Suppressor macrophage treated with lipopolysaccharide for 4 hours (primary cell): ENCODE measurements at places on chromosomes 1 and 21.

GRCh38 chr1:39051956-39052355, 25.8 kb downstream of the NDUFS5 start:
- DNase-seq = no peak

DNA sequence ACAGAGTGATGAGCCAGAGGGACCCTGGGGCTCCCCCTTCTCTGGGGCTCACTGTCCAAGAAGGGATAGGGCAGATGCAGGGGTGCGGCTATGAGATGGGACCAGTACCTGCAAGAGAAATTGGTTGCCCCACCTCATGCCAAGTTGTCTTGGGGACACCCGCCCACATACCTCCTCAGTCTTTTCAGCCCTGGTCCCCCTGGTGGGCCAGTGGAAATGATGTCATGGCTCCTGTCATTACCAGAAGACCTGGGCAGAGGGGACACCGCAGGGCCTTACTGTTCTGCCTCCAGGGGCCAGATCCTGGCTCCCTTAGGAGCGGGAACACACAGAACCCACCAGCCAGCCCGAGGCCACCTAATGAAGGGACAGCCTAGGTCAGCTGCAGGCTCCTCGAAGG, 63.2 kb downstream of the CDK18 start:
- DNase-seq = no peak

- no peak for DNase-seq
Observed at GRCh38 chr1:7857985-7858384, 5.1 kb upstream of the UTS2 start.

- DNase-seq = no peak
Observed at GRCh38 chr1:230359992-230360668, 66.0 kb downstream of the PGBD5 start.

DNA sequence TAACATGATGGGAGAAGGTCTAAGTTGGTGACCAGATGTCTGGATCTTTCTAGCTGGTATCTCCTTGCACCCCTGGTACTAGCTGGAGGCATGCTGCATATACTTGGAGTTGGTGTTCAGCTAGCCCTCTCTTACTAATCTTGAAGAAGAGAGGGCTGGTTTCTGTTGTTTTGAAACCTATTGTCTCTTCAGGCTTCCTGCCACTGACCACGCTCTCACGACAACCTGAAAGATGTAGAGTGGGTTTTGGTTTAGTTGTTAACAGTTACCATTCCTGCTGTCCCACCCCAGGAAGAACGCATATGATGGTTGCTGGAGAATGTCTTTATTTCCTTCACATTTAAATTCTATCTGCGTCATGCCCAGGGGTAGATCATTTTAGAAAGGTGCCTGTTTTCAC, 3.6 kb downstream of the MAN1C1 start:
- no peak for DNase-seq

DNA sequence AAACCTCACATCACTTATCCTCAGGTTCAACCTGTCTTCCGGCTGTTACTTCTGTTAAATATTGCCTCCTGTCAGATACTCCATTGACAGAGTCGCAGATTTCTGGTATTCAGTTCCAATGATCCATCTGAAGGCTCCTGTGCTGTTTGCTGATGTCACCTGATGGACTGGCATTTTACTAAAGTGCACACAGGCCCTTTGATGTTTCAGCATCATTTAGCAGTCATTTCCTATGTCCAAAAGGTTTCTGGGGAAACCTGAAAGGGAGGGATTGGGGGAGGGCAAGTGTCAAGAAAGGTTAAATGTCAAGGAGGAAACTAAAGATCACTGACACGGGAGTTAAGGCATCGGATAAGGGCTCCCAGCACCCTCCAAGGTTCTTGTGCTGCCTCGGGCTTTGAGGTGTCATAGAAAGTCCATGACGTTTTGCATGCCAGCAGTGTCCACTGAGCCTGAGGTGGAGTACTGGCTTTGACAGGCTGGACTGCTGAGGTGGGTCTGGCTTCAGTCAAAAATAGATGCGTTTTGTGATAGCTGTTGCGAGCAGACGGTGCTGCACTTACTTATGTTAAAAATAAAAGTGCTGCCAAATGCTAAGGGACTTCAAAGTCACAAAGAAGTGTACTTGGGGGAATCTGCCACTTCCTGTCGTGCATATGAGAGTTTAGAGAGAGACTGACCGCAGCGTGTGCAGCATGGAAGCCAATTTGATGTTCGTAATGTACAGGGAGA, 30.8 kb downstream of the XCL2 start:
- no peak for DNase-seq

DNA sequence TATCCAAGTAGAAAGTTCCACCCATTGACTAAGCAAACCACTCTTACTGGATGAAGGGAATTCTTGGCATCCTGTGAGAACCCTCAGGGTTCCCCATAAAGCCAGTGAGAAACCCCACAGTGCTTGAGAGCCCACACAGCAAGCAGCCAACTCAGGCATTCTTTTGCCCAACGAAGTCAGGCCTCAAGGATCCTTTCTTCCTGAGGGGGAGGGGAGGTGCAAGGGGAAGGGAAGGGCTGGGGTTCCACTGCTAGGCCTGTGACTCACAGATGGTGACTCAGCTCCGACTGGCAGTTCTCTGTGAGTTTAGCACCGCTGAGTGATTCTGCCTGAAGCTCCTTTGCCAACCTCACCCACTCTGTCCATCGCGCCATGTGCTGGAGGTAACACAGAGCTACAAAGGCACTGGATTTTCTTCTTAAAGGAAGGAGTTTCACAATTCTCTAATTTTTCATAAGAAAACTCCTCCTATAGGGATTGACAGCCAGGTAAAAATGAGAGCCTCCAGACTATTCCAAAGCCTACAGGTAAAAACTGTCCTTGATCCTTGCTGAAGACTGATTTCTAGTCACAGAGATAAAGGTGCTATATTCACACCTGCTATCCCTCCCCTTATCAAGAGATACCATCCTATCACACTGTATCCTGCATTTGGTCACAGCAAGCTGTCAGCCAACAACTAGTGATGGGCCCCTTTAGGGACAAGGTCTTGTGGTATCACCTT, 4.8 kb downstream of the ENO1 start:
- peak; percentile 95 for DNase-seq

- no peak for DNase-seq
Observed at GRCh38 chr1:241275981-241276380, 81.0 kb downstream of the RGS7 start.

DNA sequence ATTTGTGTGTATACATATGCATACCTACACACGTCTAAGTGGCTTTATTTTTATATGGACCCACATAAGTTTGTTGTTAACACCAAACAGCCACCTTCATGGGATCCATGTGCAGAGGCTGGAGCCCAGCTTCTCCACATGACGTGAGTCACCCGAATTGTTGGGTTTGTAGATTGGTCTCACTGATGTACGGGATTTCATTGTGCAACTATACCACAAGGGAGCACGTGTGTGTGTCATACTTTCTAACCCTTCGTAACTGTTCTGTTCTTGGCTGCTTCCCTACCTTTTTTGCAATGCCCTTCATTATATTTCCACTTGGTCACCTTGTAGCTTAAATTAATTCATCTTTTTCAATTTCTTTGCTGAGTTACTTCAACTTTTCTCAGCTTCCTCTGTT, 21.0 kb downstream of the SPRTN start:
- DNase-seq = peak; percentile 86

DNA sequence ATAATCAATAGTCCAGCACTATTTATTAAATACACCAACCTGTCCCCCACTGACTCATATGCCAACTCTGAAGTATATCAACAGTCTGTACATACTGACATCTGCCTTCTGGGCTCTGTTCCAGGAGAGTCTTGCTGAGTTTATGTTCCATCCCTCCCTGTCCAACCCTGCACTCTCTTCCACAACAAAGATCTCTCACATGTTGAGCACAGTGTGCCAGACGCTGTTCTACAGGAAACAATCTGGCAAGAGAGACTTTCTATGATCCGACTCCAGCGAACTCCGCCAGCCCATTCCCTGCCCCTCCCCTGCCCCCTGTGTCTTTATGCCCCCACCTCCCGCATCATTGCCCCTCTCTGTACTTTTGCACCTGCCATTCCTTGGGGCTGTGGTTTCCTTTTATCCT, 3.4 kb downstream of the LACTBL1 start:
- DNase-seq = no peak

- DNase-seq = no peak
Observed at GRCh38 chr1:24364605-24364974, 45.4 kb downstream of the GRHL3 start.

DNA sequence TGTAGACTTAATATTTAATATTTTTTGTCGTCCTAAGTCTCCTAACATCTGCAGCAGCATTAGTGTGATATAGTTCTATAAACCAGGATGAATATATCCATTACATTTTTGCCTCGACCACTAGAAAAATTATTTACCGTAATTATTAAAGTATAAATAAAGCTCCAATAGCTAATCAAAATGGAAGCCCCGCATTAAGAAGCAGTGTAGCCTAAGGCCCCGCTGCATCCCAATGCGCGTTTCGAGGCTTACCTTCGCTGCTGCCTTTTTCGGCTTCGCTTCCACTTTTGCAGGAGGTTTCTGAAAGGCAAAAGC, 891 bp downstream of the HMGN1 start:
- peak; percentile 40 for DNase-seq

GRCh38 chr1:34113362-34113761, 51.7 kb downstream of the CSMD2 start:
- no peak for DNase-seq

DNA sequence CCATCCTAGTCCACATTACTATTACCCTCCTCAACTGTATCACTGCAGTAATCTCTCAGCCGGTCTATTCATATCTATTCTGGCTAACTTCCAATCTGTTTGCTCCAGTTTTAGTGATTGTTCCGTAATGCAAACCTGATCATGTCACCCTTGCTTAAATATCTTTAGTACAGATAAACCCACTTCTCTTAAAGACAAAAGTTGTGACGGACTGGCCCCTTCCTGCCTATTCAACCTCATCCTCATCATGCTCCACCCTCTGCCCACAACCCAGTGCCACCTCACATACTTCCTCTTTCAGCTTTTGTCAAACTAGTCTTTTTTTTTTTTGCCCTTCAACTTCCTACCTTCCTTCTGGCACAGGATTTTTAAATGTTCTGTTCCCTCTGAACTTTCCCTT, 2.8 kb upstream of the C1orf162 start:
- peak; percentile 92 for DNase-seq

DNA sequence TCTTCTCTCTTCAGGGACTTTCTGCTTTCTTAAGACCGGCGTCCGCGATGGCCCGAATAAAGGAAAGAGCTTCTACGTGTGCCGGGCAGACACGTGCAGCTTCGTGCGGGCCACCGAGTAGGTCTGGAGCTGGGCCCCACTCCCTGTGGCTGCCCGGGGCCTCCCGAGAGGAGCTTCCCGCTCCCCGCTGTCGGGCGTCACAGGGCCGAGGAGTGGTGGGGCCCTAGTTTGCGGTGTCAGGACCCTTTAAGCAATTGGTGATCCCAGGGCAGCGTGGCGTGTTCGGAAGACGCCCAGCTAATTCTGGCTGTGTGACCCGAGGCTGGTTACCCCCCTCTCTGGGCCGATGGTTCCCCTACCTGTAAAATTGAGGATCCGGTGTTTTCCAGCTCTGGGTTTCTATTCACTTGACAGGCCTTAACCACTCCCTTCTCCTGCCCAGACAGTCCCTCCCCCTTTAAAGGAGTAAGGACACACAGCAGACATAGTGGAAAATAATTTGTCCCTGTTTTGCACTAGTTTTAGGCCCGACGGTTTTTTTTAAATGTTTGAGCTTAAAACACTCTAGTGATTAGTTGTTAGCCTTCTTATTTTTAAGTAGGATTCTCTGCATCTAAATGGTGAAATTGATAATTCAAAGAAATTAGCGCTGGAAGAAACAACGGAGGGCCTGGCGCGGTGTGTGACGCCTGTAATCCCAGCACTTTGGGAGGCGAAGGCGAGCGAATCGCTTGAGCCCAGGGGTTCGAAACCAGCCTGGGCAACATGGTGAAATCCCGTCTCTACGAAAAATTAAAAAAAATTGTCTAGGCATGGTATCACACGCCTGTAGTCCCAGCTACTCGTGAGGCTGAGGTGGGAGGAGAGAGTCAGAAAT, 553 bp downstream of the TTF2 start:
- peak; percentile 46 for DNase-seq

GRCh38 chr1:175632667-175633066, 110.7 kb downstream of the TNR start:
- DNase-seq = no peak

GRCh38 chr21:32818411-32818810, 46.9 kb upstream of the PAXBP1 start:
- DNase-seq = no peak

GRCh38 chr1:16266411-16267118, 29.6 kb upstream of the CPLANE2 start:
- DNase-seq = no peak

GRCh38 chr1:119631433-119632102, 16.5 kb downstream of the ZNF697 start:
- peak; percentile 36 for DNase-seq

- no peak for DNase-seq
Observed at GRCh38 chr1:154171880-154172279, 17.0 kb upstream of the NUP210L start.

DNA sequence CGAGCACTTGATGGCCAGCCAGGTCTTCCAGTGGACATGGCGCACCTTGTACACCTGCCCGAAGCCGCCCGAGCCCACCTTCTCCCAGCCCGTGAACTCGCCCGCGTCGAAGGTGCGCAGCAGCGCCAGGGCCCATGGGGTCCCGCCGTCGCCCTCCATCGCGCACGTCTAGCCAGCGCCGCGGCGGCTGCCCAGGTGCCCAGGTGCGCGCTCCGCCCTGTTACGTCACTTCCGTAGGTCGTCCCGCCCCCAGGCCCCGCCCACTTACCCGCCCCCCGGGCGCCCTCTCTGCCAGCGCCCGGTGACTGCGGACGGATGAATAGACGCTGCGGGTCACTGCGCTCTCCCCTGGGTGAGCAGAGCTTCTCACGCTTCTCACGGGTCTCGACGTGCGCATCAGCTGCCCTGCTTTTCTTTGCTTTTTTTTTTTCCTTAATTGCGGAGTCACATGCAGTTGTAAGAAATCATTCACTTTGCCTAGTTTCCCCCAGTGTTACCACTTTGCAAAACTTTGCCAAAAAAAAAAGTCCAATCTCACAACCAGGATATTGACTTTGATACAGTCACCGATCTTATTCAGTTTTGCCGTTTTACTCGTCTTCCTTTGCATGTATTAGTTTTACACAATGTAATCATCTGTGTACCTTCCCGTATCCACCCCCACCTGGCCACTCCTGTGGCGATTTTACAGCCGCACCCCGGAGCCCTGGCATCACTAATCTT, at the start of gene RIPK4:
TSS of gene RIPK4 (minus strand) at position 170 of the 723 bp plus-strand sequence. CDS start at position 159, 11 bp downstream.
- DNase-seq = peak; percentile 21

DNA sequence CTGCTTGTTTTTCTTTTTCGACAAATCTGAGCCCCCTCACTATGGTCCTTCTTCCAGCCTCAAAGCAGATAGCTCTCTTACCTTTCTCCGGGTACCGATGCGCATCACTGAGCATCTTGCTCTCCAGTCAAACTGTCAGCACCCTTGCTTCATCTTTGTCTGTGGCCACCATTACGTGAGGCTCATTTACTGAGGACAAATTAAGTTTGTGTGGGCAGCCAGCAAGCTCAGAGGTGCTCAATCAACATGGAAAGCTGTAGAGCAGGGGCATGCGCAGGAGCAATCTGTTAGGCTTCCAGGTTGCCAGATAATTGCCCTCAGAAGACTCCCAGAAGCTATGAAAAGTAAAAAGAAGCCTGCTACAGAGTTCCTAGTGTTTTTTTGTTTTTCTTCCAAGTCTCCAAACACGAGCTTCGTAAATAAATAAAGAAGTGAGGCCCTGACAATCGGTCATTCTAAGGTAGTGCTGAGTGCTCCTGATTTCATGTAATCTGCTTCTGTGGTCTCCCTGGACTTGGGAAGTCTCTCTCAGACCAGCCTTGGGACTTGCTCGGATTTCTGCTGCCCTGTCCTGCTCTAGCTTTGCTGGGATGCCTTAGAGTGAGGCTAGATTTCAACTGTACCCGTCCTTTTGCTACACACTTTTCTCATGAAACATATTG, 1.8 kb downstream of the C1orf53 start:
- no peak for DNase-seq

GRCh38 chr1:179034720-179035119, 9.0 kb downstream of the FAM20B start:
- peak; percentile 84 for DNase-seq
